ENCODE measurements at places on chromosomes 2 and 18.

GRCh38 chr2:77521931-77522470 is at the start of gene LRRTM4:
Gene LRRTM4 (minus strand): TSS chr2:77522376.
- no peak for DNase-seq

DNA sequence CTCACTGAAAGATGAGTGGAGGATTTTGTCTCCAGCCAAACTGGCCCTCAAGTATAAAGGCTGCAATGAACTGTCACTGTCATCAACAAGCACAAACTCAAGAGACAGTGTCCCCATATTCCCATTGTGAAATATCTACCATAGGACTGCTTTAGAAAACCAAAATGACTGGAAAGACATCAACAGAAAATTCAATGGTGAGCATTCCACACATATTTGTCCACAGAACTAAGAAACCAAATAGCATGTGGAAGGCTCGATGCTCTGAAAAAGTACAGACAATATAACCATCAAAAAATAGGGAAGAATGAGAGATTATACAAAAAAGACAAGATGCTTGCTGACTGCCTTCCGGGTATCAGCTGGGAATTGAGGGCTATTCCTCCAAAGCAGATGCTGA is 37.6 kb downstream of the TGFBRAP1 start:
- no peak for DNase-seq

- no peak for DNase-seq
Observed at GRCh38 chr18:77262643-77263465, 13.2 kb downstream of the GALR1 start.

DNA sequence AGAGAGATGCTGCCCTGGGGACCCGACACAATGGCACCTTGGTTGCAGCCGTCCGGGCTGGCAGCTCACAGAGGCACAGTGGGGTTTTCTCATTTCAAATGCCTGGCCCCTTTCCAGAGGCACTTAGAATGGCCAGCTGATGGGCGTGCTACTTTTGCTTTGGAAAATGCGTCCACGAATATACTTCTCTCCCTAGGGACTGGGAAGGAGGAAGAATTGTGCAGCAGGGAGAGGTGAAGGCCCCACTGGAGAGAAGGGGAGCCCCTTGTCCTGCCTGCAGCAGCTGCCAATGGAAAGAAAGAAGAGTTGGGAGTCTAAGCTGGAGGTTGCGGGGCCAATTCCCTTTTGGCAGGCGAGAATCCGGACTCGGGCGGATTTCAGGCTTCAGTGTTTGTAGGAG is 1.1 kb upstream of the MAL start:
- no peak for DNase-seq

DNA sequence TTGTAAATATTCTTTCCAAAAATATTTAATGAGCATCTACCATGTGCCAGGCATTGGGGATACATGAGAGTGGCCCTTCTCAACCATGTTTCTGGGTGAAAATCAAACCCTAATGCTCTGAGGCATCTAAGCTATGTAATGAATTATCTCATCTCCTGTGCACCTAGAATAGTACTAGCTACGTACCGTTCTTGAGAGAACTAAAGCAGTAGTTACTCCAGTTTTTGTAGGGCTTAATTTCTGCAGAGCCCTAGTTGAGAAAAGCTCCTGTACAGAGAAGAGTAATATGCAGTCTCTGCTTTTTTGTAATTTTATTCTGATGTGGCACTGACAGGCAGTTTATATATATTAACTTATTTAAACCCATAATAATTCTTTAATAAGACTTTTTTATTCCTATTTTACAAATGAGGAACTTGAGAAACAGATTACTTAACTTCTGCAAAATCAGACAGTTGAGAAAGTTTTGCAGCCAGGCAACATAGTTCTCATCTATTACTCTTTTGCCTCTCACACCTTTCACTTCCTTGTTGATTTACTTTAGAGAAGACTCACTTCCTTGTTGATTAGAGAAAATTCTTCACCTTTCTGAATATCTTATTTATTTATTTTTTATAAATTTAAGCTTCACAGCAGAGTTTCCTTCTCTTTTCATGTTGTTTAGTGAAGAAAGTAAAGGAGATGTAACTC is 3.1 kb downstream of the SPOPL start:
- no peak for DNase-seq

DNA sequence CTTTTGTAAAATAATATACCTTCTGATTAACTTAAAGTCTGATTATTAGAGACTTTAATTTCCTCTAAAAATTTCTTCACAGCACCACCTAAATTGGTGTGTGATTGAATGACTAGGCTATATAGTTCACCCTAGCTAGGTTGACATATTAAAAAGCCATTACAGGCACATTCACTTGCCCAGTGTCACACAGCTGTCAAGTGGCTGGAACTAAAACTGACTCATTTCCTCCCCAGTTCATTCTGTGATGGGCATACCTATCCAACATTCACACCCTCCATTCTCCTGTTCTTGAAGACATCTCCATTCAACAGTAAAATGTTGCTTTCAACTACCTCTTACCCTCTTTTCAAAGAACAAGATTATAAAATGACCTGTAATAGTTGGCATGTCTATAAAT is 334.5 kb downstream of the ARHGAP15 start:
- DNase-seq: no peak

- no peak for DNase-seq
Observed at GRCh38 chr18:37289423-37289822, 276.2 kb downstream of the CELF4 start.

Measured in activated T-cell treated with anti-CD3 and anti-CD28 coated beads for 1 hour (primary cell).